Endothelial cell of umbilical vein (primary cell): ENCODE measurements at places on chromosomes 6 and 20. TPM values are rescaled to one million over a fixed set of nuclear protein-coding genes. Genes with fewer than 3 reads are reported as not detected.

Gene C20orf202
- total RNA-seq, result not detected in 2 replicates

Gene CLPSL2
- not detected in 2 replicates for total RNA-seq

Gene OPRM1
- not detected in 2 replicates for total RNA-seq

Gene NOTCH4
- 114 and 120 TPM in 2 replicates for total RNA-seq

Gene OR12D3
- not detected in 2 replicates for total RNA-seq

Gene DLK2
- total RNA-seq, result not detected in 2 replicates

Gene BANF2
- not detected in 2 replicates for total RNA-seq

Gene KHDC1L
- total RNA-seq, result not detected in 2 replicates

Gene SLC26A8
- total RNA-seq, result not detected in 2 replicates

Gene ABHD16B
- total RNA-seq, result not detected in 2 replicates

Gene MAFB
- total RNA-seq, result 1.3 and 1.8 TPM in 2 replicates

Gene ZNF334
- total RNA-seq, result 0.30 and 1.6 TPM in 2 replicates

Gene MATN4
- 0.14 TPM in 1 of 2 replicates, not detected in the other for total RNA-seq

Gene PPIL6
- total RNA-seq, result 0.25 and 0.33 TPM in 2 replicates

Gene FNDC11
- 0.51 and 0.71 TPM in 2 replicates for total RNA-seq

Gene PHACTR1
- total RNA-seq, result 19.4 and 23.2 TPM in 2 replicates

Gene STMND1
- not detected in 2 replicates for total RNA-seq

Gene ZBTB12
- 3.5 and 4.9 TPM in 2 replicates for total RNA-seq

Gene HDGFL1
- not detected in 2 replicates for total RNA-seq

Gene NXT1
- 27.1 and 28.5 TPM in 2 replicates for total RNA-seq

Gene ADGRF4
- not detected in 2 replicates for total RNA-seq

Gene TPX2
- 112 and 114 TPM in 2 replicates for total RNA-seq
